Osteoblast (primary cell): ENCODE measurements at places on chromosomes 5 and 9.

DNA sequence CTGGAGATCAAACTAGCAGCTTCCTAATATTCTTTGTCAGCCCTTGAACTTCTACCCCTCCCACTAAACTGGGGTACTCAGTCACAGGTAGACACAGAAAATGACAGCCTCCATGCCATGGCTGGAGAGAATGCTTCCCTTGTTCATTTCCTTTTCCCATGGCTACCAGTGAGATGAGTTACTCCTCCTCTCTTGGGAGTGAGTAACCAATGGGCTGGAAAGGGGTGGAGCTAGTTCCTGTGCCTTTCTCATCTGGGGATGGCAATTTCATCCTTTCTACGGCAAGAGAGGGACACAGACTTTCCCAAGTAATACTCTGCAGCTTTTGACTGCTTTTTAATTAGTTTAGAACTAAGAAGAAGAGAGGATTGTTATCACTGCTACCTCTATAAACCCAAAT, 1045.6 kb upstream of the WWC1 start:
- no peak for DNase-seq

DNA sequence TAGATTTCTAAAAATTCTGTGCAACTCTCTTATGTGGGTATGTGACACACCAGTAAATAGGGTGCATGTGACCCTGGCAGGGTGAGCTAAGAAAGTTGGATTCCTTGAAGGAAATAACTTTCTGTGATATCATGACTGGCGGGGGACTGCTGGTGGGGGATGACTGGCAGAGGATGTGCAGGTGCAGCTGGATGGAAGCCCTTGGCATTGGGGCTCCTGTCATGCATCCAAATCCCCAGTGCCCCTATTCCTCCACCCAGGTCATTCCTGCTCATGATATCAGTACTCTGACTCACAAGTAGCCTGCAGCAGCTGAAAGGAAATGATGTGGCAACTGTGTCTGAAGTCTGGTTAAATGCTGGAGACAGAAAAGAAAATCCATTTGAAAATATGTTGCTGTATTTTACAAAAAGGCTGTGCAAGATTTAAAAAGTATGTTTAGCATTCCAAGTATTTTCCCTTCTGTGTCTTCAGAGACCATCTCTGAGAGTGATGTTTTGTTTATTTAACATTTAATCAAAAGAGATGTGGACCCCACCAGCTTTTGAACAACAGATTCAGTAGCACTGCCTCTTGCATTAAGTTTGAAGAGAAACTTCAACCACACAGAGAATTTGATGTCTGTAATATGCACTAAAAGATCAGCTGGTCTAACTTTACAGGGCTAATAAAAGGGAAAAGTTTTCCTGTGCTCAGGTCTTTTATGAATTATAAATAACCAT, 17.9 kb upstream of the ZSWIM6 start:
- peak; percentile 75 for DNase-seq

DNA sequence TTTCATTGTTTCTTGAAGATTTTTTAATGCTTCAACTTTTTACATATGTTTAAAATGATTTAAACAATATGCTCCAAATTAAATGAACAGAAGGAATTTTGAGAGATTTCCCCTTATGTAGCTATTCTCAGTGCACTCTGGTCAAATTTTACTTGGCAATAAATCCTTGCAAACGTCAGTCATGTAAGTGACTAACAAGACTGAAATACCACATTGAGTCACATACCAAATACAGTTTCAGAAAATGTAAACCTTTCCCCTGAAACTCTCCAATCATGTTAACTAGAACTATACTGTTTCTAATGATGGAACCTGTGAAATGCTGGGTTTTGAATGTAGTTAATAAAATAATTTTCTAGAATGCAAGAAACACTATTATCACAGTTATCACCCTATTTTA, 29.6 kb downstream of the SAR1B start:
- DNase-seq, result peak; percentile 66

DNA sequence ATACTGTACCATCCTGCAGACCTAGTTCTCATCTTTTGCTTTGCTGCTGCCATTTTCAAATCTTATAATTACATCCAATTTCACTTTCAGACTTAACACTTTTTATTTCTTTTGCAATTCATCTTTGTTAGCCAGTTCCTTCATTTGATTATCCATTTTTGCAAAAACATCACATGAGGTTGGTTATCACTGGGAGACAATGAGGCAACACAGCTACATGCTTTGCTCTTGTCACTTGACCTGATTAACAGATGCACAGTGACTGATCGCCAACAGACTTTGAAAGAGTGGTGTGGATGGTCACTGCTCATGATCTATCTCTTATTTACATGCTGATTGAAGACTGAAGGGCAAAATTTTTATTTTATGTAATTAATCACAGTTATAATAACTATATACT, 17.0 kb upstream of the RNF20 start:
- no peak for DNase-seq

GRCh38 chr5:136020001-136020382, 8.8 kb upstream of the TGFBI start:
- peak; percentile 57 for DNase-seq

GRCh38 chr5:178293400-178293799, 60.8 kb upstream of the PHYKPL start:
- DNase-seq, result no peak
